Sciatic nerve (tissue), 2 donors: ENCODE measurements at places on chromosomes 4 and X. TPM values are rescaled to one million over a fixed set of nuclear protein-coding genes. Genes with fewer than 3 reads are reported as not detected.

The TMSB15A gene
- not detected for total RNA-seq

DNA sequence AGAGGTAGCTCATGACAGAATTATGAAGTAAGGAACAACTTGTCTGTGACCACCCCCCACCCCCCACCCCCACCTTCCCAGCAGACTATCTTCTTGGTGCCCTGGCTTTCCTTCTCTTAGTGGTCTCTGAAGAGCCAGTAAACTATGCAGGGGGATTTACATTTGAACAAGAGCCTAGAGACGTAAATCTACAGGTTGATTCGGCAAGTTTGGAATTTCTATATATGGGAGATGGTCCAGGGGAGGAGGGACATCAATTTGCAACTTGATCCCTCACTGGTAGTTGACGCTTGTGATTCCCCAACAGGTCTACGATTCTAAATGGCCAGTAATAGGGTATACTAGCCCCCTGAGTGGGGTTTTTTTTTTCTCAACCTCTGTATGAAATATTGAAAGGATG is 36.7 kb downstream of the IL13RA1 start:
- DNase-seq = no peak

The ZCCHC4 gene
- 13.9 TPM for total RNA-seq

DNA sequence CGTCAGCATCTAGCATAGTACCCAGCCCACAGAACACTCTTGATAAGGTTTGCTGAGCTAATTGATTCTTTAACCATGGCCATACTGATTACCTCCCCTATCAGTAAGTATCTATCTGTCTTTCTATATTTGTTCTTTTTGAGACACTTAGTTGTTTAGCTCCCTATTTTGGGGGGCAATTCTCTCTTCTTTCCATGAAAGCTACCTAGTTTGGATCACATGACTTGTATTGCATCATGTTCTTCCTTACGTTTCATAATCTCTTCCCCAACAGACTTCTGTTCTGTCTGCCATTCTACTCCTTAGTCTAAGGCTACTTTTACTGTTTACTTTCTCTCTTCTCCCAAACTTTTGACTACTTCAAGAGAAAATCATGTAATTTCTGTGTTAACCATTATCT is 39.0 kb downstream of the TBC1D19 start:
- no peak for DNase-seq

The PCDH10 gene
- total RNA-seq = 7.1 TPM

DNA sequence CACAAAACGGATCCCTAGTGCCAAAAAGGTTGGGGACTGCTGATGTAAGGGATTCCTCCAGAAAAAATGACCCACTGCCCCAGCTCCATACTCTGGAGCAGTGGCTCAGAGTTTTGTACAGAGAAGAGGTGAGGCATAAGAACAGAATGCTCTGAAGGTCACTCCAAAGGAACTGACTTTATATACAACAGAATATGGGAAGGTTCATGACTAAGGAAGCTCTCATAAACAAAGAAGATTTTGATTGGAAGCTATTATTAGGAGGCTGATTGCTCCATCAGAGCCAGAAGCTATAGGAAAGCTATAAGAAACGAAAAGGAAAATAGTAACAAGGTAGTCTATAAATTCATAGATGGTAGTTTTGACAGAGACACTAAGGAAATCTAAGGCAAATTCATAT is 203.1 kb downstream of the SLC7A11 start:
- no peak for DNase-seq

DNA sequence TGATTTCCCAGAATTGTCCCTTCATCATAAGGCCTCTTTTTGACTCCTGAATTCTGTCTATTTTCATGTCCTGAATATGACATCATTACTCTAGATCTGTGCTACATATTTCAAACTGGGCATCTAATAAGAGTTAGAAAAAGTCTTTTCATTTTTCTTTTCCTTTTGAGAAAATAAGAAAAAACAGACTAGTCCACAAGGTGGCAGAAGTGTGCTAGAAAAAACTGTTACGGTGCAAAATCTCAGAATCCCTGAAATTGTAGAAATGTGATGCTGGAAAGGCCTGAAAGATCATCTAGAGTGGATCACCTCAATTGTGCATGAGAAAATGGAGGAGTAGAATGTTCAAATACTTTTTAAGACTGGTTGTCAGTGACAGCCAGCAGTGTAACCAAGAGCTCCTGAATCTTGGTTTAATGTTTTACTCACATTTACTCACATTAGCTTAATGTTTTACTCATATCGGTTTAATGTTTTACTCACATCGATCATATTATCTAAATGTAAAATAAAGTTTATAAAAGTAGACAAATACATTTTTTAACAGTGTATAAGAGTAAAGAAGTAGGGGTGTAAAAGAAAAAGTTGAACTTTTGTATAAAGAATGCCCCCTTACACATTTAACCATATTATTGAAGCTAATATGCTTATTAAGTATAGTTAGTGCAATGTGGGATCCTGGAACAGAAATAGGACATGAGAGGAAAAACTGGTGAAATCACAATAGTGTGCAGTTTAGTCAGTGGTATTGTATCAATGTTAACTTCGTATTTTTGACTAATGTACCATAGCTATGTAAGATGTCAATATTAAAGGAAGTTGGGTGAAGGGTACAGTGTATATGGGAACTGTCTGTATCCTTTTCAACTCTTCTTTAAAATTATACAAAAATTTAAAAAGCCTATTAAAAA is 15.2 kb downstream of the ASB11 start:
- DNase-seq = no peak

The RBM3 gene
- 150 TPM for total RNA-seq
